NCI-H774 (cell line): ENCODE measurements at places on chromosomes 1 and 21.

- DNase-seq, result no peak
These were observed 43.5 kb upstream of the SARS1 start for GRCh38 chr1:109170035-109170764.

- DNase-seq, result no peak
These were observed 146.1 kb downstream of the SIPA1L2 start for GRCh38 chr1:232483826-232484225.

- no peak for DNase-seq
These were observed 148.7 kb downstream of the FCRL5 start for GRCh38 chr1:157403608-157404007.

GRCh38 chr1:211643324-211644212 is 31.9 kb downstream of the NEK2 start:
- DNase-seq, result peak; percentile 34

- DNase-seq, result no peak
These were observed 6.2 kb downstream of the RASSF5 start for GRCh38 chr1:206513312-206514111.
